ENCODE measurements at places on chromosomes 2 and 18.

- H3K4me1 ChIP-seq = no peaks in the 10 kb centered on the region
- H3K36me3 ChIP-seq = no peaks in the 10 kb centered on the region
- no peak overlapping the region for H3K27ac ChIP-seq
- DNase-seq = no peak
Observed at GRCh38 chr2:158131483-158131912, 29.8 kb downstream of the UPP2 start.

- H3K4me3 ChIP-seq = peak overlapping the region; percentile 40
- H3K27me3 ChIP-seq = peaks cover 6% of the 10 kb centered on the region
- H3K4me1 ChIP-seq = peaks cover 13% of the 10 kb centered on the region
- H3K36me3 ChIP-seq = no peaks in the 10 kb centered on the region
- DNase-seq = peak; percentile 27
Observed at GRCh38 chr18:48161191-48161910, 230.9 kb upstream of the SMAD2 start.

GRCh38 chr2:8310557-8311455, 371.1 kb upstream of the ID2 start:
- peak; percentile 45 for DNase-seq
- no peaks in the 10 kb centered on the region for H3K27me3 ChIP-seq
- no peaks in the 10 kb centered on the region for H3K36me3 ChIP-seq
- peaks cover 72% of the 10 kb centered on the region for H3K4me1 ChIP-seq
- peak overlapping the region; percentile 58 for H3K27ac ChIP-seq
- H3K4me3 ChIP-seq = no peak overlapping the region

GRCh38 chr18:48149020-48149685, 218.7 kb upstream of the SMAD2 start:
- H3K27me3 ChIP-seq = peaks cover 15% of the 10 kb centered on the region
- H3K4me3 ChIP-seq = no peak overlapping the region
- H3K27ac ChIP-seq = no peak overlapping the region
- no peaks in the 10 kb centered on the region for H3K36me3 ChIP-seq
- no peaks in the 10 kb centered on the region for H3K4me1 ChIP-seq
- no peak for DNase-seq
